ENCODE measurements at places on chromosomes 4 and X.

GRCh38 chrX:144327495-144327894 is 443.6 kb downstream of the UBE2NL start:
- DNase-seq, result no peak

- DNase-seq, result no peak
Observed at GRCh38 chr4:107987916-107988762, 1.6 kb upstream of the HADH start.

DNA sequence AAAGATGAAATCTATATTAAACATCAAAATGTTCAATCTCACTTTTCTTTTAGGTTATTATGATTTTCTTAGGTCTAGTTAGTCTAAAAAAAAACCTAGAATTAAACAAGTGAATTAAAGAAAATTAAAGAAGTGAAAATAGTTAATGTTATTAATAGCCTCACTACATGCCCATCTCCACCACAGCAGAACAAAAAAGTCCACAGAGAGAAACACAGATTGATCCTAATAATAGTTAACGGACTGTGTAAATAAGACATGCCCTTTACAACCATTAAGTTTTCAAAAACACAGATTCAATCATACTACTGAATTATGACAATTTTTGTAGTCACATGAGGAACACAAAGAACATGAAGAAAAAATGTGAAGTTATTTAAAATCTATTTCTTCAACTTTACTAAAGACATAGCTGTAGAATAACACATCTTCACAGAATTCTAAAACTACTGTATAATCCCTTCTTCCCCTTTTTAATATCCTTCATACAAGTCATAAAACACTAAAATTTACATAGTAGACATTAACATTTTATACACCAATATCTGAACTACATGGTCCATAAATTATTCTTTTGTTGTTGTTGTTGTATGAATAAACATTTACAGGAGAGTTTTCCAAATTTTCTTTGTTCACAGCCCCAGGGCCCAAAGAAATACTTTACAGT is 15.3 kb downstream of the HELQ start:
- DNase-seq, result no peak

GRCh38 chrX:13821738-13822137 is 4.8 kb upstream of the GPM6B start:
- no peak for DNase-seq

GRCh38 chr4:155426953-155427352 is 50.2 kb upstream of the MAP9 start:
- DNase-seq, result no peak
